ENCODE measurements at places on chromosomes 13 and 19. TPM values are rescaled to one million over a fixed set of nuclear protein-coding genes. Genes with fewer than 3 reads are reported as not detected.

Gene OR4F17
- not detected for total RNA-seq

Gene PALM
- 3.5 TPM for total RNA-seq

Gene CATSPERD
- total RNA-seq = not detected

Gene ZNF681
- total RNA-seq = 8.1 TPM

Gene FFAR3
- not detected for total RNA-seq

Gene MUC16
- total RNA-seq = not detected

Gene MCEMP1
- not detected for total RNA-seq

Gene PROSER3
- total RNA-seq = 16.6 TPM

Gene PLPPR2
- total RNA-seq = 0.43 TPM

Gene PSG2
- total RNA-seq = not detected

Gene LILRB4
- total RNA-seq = not detected

Gene PRR36
- total RNA-seq = not detected

Gene VSTM1
- total RNA-seq = not detected

Gene TSKS
- 5.7 TPM for total RNA-seq

Gene SH2D3A
- total RNA-seq = 3.3 TPM

Gene CDX2
- not detected for total RNA-seq

Gene SPRED3
- 0.11 TPM for total RNA-seq

Gene RYR1
- total RNA-seq = 1.3 TPM

All from Karpas-422 (cell line).